Tongue (tissue), 3 donors: ENCODE measurements at places on chromosomes 2 and 18.

- peak; percentile 75 for DNase-seq
Measured at GRCh38 chr2:95231723-95232122, 24.4 kb downstream of the ZNF892 start.

- no peak for DNase-seq
Measured at GRCh38 chr18:47287911-47288585, 36.6 kb upstream of the SKOR2 start.

DNA sequence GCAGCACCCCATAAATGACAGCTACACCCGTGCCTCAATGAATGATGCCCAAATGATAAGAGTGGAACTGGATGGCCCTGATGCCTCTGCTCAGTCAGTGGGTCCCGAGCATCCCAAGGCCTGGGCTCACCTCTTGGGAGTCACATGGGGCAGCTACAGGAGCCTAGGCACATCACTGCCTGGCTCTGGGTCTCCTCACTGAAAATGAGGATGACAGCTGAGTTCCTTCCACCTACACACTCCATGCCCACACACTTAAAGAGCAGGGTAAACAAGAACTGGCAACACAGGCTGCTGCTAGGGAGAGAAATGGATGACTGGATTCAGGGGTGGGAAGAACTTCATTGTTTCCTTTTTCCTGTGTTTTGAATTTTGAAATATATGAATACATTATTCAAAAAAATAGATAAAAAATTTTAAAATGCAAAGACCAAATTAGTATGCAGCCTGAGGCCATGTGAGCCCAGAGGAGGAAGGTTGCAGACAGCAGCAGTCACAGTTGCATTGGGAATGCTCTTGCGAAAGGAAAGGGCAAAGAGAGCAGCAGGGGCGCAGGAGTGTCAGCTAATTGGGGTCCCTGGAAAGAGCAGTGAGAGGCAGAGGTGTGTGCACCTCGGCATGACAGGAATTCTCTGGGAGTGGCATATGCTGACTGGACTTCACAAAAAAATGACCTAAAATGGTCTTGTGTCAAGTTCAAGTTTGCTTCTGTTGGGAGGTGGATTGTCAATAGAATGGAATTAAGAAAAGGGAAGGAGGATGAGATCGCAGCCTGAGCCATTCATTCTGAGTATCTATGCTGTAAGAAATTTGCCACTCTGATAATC, 327.1 kb downstream of the CELF4 start:
- DNase-seq, result no peak

DNA sequence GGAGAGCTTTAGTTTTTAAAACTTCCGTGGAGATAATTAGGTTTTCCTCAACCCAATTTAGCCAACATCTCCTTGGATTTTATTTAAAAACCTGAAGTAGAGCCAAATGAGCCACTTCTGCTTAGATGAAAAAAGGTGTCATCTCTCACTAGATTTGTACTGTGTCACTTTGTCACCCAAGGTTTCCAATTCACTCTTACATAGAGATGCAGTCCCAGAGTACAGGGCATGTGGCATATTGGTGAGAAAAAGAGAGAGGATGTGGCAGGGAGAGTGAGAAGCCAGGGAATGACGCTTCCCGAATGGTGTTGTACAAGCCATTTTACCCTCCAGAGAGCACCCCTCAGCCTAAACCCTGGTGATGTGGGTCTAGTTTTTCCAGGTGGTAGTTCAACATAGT, 44.4 kb upstream of the CTLA4 start:
- DNase-seq, result no peak

GRCh38 chr2:49154891-49155290, 576 bp upstream of the FSHR start:
- no peak for DNase-seq

GRCh38 chr2:236748385-236748784, 178.8 kb downstream of the ACKR3 start:
- DNase-seq, result no peak

- DNase-seq, result no peak
Measured at GRCh38 chr2:28702415-28702861, 49.2 kb upstream of the PPP1CB start.

GRCh38 chr2:182921234-182921633, 54.8 kb upstream of the FRZB start:
- DNase-seq, result no peak

GRCh38 chr2:78465707-78466106, 559.8 kb upstream of the REG3G start:
- DNase-seq, result no peak

- peak; percentile 81 for DNase-seq
Measured at GRCh38 chr2:26692279-26692896, at the start of gene KCNK3. Gene KCNK3, plus strand, starts transcription at chr2:26692722. Its CDS starts 154 bp downstream, at chr2:26692876.

- no peak for DNase-seq
Measured at GRCh38 chr2:177241711-177242120, 22.8 kb downstream of the NFE2L2 start.

- DNase-seq, result no peak
Measured at GRCh38 chr2:66452214-66452613, 17.3 kb downstream of the MEIS1 start.

GRCh38 chr2:152064001-152064400, 34.8 kb downstream of the CACNB4 start:
- no peak for DNase-seq

- no peak for DNase-seq
Measured at GRCh38 chr2:84409531-84409930, 49.5 kb downstream of the SUCLG1 start.

DNA sequence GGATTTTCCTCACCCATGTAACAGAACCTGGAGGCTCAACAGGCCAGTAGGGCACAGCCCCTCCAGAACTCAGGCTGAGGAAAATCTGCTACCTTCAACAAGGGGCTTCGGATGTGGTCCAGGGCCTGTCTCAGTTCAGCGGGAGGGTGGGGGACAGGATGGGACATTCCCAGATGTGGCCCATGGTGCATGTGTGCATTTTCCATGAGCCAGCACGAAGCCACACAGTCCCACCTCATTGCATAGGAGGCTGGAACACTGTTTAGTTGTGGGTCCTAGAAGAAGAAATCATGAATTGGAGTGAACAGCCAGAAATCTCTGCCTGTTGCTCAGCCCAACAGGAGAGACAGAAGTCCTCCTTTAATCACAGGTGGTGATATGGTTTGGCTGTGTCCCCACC, 469.6 kb upstream of the MYT1L start:
- DNase-seq, result no peak

- no peak for DNase-seq
Measured at GRCh38 chr2:64289251-64289650, 145.0 kb upstream of the PELI1 start.

DNA sequence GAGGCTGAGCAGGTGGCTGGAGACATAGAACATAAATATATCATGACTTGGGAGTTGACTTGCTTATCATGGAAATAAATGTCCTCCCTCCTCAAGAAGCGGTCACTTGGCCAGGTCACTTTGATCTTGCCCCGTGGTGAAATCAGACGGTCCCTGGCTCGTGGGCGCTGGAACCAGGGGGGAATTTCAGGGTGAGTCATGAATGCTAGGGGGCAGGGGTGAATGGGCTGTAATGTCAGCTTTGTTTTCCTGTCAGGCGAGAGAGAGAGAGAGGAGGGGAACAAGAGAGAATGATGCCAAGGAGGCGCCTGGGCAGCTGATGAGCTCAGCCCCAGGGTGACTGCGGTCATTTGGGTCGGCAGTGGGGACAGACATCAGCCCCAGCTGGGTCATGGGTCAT, 47.7 kb downstream of the RRM2 start:
- DNase-seq, result no peak

- DNase-seq, result peak; percentile 90
Measured at GRCh38 chr2:109435901-109436598, 177.7 kb downstream of the SEPTIN10 start.
